ENCODE measurements at places on chromosomes 3 and 15.

- DNase-seq, result no peak
Measured at GRCh38 chr3:134428401-134428800, 54.2 kb upstream of the AMOTL2 start.

DNA sequence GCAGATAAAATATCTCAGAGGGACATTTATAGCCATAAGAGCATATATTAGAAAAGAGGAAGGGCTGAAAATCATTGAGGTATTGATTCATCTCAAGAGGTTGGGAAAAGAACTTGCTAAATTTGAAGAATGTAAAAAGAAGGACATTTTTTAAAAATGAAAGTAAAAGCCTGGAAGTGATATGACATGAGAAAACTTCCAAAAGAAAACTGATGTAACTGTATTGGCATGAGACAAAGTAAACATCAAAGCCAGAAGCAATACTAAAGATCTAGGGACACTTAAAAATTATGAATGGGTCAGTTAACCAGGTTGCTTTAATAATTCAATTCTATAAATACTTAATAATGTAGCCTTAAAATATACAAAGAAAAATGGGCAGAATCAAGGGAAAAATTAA is 31.9 kb downstream of the CEP63 start:
- no peak for DNase-seq

DNA sequence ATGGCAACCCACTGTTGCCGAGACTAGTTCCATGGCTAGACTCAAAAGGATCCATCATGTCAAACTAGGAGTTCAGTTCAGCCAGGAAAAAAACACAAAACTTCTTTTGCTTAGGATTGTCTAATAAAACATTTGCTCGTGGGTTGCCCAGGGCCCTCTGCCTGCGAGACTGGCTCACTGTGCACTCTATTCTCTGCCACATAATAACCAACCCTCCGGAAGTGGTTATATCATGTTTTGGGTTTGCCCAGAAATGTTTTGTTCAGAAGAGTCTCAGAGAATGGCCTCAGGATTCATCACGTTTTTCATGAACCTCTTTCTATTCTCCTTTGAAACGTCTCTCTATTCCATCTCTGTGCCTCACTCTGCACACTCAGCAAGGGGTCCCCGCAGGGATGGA is 216.1 kb downstream of the SV2B start:
- no peak for DNase-seq

DNA sequence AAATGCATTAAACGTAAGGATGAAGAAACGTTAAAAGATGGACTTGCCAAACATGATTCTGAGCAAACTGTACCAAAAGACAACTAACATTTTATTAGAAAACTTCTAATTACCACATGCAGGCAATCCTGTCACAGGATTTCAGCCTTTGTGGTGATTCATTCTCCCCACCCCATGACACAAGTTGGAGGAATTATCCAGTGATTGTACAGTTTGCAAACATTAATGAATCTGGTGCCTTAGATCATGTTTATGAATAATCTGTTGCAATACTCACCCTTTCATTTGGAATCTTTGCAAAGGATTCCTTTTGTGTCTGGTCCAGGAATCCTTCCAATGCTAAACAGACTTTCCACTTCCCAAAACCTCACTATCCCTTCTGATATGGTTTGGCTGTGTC is 23.3 kb upstream of the ERC2 start:
- no peak for DNase-seq

DNA sequence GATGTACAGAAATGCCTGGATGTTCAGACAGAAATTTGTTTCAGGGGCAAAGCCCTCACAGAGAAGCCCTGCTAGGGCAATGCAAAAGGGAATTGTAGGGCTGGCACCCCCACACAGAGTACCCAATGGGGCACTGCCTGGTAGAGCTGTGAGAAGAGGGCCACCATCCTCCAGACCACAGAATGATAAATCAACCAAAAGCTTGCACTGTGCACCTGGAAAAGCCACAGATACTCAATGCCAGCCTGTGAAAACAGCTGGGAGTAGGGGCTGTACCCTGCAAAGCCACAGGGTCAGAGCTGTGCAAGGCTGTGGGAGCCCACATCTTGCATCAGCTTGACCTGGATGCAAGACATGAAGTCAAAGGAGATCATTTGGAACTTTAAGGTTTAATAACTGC is 477.9 kb upstream of the NECTIN3 start:
- DNase-seq, result no peak

- DNase-seq, result no peak
Measured at GRCh38 chr3:149612456-149612855, 45.4 kb downstream of the WWTR1 start.

All from CMK (cell line).